ENCODE measurements at places on chromosomes 16 and 17.

GRCh38 chr16:20349615-20350014, 2.9 kb downstream of the UMOD start:
- DNase-seq, result no peak

GRCh38 chr17:41785859-41786226, 668 bp downstream of the JUP start:
- DNase-seq, result peak; percentile 46

GRCh38 chr17:13735444-13735843, 133.7 kb upstream of the HS3ST3A1 start:
- DNase-seq, result no peak

GRCh38 chr17:73250851-73251640, 10.6 kb downstream of the CPSF4L start:
- no peak for DNase-seq

DNA sequence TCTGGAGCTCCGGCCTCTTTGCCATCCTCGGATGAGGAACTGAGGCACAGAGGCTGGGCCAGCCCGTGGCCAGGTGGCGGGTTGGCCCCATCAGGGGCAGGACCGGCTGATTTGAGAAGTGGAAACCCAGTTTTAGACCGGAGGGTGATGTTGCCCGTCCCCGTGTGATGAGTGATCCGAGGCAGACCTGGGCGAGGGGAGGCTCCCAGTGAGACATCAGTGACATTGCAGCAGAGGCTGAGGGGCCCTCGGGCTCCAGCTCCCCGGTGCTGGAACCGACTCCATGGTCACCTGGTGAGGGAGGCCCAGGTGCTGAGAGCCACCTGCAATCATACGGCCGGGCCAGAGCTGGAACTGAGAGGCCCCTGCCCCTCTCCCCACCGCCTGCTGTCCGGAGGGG, 26.9 kb upstream of the CACNA1H start:
- no peak for DNase-seq

GRCh38 chr16:27314161-27314723, 468 bp downstream of the IL4R start:
- no peak for DNase-seq

GRCh38 chr16:87178977-87179376, 138.2 kb downstream of the C16orf95 start:
- peak; percentile 55 for DNase-seq

DNA sequence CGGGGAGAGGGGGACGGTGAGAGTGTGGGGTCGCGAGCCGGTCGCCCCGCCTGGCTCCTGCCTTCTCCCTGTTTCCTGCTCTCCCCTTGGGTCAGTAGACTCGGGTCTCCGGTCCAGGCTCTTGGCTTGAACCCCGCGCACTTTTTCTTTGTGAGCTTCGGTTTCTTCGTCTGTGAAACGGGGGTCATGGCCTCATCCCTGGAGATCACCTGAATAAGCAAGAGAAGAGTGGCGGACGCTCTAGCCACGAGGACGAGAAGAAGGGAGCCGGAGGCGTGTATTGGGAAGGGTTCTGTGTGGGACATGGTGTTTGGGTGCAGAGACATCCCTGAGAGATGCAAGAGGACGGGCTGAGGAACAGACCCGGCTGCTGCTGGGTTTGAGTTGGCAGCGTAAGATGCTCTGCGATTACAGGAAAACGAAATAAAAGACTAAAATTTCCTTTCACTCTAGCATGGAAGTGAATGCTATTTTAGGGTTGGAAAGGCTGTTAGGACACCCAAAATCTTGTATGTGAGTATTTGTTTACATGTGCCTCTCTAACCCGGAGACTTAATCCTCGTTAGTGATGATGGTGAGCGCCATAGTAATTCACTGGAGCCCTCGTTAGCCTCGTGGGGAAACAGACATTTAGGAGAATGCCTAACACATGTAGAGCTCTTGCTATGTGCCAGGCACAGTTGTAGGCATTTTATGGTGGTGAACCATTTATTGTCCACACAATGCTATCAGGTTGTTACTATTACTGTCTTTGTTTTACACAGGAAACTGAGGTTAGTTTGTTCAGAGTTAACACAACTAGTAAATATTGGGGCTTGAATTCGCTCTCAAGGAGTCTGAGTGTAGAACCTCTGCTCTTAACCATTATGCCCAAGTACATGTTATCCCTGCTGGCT, 646 bp downstream of the KIF22 start:
- DNase-seq, result no peak

DNA sequence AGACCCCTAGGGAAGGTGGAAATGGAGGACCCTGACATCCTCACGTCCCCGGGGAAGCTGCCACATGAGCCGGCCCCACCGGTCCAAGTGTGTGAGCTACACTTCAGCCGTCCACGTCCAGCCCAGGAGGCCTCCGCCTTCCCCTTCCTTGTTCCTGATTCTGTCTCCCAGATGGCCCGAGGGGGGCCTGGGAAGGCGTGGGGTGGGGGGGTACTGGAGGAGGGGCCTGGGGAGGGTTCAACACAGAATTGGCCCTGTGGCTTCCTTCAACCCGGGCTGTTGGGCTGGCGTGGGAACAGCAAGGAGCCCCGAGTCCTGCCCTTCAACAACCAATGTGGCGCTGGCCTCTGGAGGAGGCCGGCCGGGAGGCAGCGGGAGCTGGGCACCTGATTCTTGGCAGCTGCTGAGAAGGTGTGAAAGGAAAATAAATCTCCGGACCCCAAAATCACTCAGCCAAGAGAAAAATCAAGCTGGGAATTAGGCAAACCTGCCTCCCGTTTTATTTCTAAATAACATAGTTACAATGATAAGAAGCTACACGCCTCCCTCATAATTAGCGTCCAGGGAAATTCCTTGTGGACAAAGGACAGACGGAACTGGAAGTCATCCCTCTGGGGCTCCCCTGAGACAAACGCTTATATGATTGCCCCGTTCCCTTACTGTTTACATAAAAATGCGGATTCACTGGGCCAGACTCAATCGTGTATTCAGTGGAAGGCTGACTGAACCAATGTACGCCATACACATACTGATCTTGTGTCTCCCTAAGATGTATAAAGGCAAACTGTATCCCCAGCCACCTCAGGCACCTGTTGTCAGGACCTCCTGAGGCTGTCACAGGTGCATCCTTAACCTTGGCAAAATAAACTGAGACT, 1.8 kb upstream of the APRT start:
- no peak for DNase-seq

DNA sequence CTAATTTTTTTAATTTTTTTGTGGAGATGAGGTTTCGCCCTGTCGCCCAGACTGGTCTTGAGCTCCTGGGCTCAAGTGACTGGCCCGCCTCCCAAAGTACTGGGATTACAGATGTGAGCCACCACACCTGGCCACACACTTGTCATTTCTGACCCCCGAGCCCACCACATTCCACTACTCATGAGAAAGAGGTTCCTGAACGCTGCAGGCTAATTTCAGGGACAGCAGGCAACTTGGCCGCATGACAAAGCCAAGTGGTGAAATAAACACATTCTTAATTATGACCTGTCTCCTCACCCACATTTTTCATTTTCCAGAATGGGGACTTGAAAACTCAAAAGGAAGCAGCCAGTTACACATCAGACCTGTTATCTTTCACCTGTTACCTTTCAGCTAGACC, 114.5 kb downstream of the ABCC6 start:
- DNase-seq, result no peak

DNA sequence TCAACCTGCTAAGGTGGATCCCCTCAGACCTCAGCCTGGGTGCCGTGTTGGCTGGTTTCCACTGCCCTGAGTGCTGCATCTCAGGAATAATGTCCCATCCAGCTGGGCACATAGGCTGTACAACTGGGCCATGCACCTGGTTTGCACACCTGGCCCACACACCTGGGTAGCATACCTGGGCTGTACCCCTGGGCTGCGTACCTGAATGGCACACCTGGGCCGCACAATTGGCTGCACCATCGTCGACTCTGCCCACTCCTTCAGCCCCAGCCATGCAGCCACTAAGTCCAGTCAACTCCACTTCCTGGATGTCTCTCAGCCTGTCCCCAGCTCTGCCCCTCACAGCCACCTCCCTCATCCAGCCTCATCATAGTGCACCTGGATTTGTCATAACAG, 7.9 kb downstream of the SLC5A10 start:
- no peak for DNase-seq

GRCh38 chr16:85445779-85446222, 167.3 kb upstream of the GSE1 start:
- DNase-seq, result no peak

GRCh38 chr17:10779609-10780008, 24.3 kb downstream of the TMEM238L start:
- DNase-seq, result no peak

GRCh38 chr16:28597692-28598261, 927 bp upstream of the SULT1A2 start:
- DNase-seq, result no peak

DNA sequence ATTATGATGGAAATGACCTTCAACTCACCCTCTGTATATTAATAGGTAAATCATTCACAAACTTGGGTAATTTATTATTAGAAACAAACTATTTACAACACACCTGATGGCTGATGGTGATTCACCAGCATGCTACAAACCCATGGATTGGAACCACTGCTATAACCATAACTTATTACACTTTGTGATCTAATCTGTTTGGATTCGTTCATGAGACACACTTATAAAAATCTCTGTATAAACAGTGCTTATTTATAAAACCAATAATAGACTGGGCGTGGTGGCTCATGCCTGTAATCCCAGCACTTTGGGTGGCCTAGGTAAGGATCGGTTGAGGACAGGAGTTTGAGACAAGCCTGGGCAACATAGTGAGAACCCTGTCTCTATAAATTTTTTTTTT, 16.0 kb downstream of the SMIM36 start:
- DNase-seq, result no peak

DNA sequence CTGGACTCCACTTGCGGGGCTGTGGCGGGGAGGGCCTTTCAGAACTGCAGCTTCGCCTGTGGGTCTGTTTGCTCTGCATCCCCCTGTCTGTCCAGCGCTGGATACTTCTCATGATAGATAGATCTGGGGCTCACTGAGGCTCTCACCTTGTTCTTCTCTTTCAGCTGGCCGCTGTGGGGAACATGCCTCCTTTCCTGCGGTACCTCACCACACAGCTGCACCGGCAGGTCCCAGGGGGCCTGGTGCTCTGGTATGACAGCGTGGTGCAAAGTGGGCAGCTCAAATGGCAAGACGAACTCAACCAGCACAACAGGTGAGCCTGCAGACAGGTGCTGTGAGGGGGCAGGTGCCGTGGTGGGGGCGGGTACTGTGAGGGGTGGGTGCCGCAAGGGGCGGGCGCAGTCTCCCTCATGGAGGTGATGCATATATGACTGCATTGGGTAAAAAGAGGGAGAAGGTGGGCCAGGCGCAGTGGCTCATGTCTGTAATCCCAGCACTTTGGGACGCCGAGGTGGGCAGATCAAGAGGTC, 6.2 kb downstream of the ENGASE start:
- DNase-seq, result no peak

GRCh38 chr17:70329721-70330120, 160.4 kb downstream of the KCNJ2 start:
- DNase-seq, result no peak

DNA sequence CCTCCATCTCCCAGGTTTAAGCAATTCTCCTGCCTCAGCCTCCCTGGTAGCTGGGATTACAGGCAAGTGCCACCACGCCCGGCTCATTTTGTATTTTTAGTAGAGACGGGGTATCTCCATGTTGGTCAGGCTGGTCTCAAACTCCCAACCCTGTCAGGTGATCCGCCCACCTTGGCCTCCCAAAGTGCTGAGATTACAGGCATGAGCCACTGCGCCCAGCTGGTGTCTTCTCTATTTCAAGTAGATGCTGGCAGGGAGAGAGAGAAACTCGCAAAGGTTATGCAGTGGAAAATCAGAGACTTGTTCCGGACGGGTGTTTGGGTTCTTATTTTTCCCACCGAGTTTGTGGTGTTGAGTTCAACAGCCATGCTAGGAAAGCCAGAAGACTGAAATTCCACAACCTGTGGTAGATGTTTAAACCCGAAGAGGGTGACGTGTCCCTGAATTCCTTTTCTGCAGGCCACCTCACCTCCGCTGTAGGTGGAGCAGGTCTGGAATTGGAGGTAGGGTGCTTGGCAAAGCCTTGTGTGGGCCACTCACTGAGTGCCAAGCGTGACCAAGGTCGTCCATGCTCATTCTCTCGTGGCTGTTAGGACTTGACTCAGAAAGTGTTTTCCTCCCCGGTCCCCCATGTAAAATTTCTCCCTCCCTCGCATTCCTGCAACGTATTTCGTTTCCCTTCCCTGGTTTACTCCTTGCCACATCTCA, 7.3 kb upstream of the ZDHHC7 start:
- DNase-seq, result no peak

DNA sequence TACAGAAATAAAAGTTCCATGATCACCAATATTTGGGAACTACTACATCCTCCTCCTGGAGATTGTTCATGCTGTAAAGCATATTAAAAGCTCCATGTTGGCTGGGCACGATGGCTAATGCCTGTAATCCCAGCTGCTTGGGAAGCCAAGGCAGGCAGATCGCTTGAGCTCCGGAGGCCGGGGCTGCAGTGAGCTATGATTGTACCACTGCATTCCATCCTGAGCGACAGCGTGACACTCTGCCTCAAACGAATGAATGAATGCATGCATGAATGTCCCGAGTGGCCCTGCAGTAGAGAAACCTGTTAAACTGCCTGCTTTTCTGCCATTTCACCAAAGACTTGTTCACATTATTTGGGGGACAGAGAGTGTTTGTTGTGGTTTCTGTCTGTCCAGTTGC, 15.0 kb downstream of the CNEP1R1 start:
- peak; percentile 59 for DNase-seq

- DNase-seq, result no peak
Measured at GRCh38 chr16:22945361-22945760, 131.4 kb downstream of the HS3ST2 start.

DNA sequence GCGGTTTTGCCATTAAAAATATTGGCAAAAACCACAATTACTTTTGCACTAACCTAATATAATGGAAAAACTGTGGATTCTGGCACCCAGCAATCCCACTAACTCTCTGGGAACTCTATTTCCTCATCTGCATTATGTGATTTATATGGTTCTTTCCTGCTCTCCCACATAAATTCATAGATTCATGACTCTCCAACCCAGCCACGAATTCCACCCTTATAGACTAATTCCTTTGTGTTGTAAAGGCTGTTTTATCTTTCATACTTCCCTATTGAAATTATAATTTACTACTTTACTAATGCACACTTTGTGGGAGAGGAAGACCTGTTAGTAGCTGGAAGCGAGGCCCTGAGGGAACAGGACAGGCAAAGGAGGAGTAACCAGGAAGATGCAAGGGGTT, 88.4 kb upstream of the GNAO1 start:
- DNase-seq, result peak; percentile 38

DNA sequence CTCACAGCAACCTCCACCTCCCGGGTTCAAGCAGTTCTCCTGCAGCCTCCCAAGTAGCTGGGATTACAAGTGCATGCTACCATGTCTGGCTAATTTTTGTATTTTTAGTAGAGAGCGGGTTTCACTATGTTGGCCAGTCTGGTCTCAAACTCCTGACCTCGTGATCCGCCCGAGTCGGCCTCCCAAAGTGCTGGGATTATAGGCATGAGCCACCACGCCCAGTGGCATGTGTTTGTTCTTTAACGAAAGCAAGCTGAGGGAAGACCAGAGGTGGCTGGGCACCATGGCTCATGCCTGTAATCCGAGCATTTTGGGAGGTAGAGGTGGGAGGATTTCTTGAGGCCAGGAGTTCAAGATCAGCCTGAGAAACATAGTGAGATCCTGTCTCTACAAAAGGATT, 18.1 kb downstream of the TNFRSF13B start:
- no peak for DNase-seq

GRCh38 chr16:50673496-50674275, 7.4 kb downstream of the SNX20 start:
- DNase-seq, result no peak

GRCh38 chr17:9339958-9340357, 235.7 kb downstream of the STX8 start:
- DNase-seq, result no peak

Data from umbilical cord (tissue), 2 donors.